Adipose tissue (tissue), 3 donors: ENCODE measurements at places on chromosomes 5 and 9. TPM values are rescaled to one million over a fixed set of nuclear protein-coding genes. Genes with fewer than 3 reads are reported as not detected.

IRX2 gene
- polyA plus RNA-seq, result 0.59 TPM

PCDHA7 gene
- polyA plus RNA-seq, result 0.22 TPM

PCDHA1 gene
- polyA plus RNA-seq, result 0.11 TPM

TXNDC8 gene
- polyA plus RNA-seq, result not detected

CKMT2 gene
- 16.2 TPM for polyA plus RNA-seq

PPP3R2 gene
- polyA plus RNA-seq, result not detected

GLRA1 gene
- polyA plus RNA-seq, result not detected

ZNF883 gene
- polyA plus RNA-seq, result 1.2 TPM

CER1 gene
- not detected for polyA plus RNA-seq
